CD4-positive, alpha-beta T cell treated with Interleukin-1 beta for 1 hour (primary cell): ENCODE measurements at places on chromosomes 7 and 10.

GRCh38 chr7:150860978-150861295 lies 8.6 kb downstream of the AOC1 start:
- DNase-seq, result no peak

DNA sequence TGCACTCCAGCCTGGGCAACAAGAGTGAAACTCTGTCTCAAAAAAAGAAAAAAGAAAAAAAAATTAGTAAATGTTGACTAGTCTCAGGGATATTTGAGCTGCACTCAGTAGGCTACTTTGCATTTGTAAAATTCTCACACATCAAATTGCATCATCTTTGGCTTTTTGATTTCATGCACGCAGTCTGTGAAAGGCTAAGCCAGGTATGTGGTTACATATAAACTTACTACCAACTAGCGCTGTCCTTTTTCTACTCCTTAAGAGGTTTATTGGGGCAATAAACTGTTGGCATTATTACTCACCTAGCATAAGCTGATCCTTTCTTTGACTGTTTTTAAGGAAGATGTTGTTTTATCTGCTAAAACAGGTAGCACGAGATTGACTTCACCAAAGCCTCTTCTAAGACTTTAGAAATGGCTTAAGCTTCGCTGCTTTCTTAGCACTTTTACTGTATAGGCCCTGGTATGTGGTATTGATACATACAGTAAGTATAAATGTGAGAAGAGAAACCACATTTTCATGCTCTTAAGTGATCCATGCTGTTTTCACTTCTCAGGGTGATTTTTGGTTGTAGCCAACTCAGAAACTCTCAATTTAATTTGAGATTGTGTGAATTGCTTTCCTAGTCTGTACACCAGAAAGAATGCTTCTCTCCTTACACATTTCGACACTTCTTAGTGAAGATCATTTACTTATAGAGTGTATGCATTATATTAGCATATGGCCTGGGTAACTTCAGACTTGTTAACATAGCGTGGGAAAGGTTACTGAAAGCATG lies 323.9 kb downstream of the AUTS2 start:
- no peak for DNase-seq

DNA sequence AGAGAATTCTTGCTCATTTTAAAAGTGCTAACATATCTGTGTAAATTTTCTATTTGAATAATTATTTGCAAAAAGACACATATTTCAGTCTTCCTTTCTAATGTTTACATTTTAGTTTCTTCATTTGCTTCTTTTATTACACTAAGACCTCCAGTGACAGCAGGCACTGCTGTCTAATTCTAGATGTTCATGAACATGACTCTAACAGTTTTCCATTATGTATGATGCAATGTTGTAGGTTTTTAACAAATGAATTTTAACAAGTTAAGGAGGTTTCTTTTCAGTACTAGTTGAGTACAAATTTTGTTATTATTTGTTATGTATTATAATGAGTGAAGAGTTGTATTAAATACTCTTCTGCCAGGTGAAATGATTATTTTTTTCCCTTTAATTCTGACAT lies 83.6 kb downstream of the GRB10 start:
- no peak for DNase-seq

DNA sequence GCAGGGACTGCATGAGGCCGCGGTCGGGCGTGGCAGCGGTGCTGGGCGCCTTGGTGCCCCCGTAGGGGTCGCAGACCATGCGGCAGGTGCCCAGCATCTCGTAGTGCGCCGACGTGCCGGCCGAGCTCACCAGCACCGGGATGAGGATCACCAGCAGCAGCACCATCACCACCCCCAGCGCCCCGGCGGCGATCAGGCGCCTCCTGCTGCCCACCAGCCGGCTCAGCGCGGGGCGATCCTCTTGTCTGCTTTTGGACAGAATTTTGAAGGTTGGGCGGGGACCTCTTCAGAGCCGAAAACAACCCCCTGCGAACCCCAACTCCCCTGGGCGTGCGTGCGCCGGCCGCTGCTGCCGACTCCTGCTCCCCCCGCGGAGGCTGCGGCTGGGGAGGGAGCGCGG lies 779 bp downstream of the C1QL3 start:
- DNase-seq, result no peak

- no peak for DNase-seq
These were observed 493.5 kb upstream of the GALNT17 start for GRCh38 chr7:70638158-70639107.
